ENCODE measurements at places on chromosomes 2 and 18.

- no peak for DNase-seq
Observed at GRCh38 chr2:122101319-122101718, 345.9 kb downstream of the TSN start.

DNA sequence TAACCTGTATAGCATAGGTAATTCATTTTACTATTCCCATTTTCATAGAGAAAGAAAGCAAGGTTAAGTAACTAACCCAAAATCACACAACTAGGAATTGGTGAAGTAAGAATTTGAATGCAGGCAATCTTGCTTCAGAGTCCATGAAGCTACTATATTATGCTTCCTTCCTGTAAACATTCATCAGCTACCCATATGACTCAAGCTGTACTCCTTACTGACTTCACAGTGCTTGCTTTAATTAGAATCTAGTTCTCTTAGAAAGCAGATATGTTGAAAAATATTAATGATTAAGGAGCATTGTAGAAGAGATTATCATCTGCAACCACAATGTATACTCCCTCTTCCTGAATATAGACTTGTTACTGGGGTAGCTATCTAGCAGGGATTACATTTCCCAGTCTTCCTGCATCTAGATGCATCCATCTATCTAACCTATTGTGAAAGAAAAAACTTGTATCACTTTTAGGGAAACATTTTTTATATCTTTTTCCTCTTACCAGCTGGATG, 961.6 kb upstream of the CHAC2 start:
- no peak for DNase-seq

GRCh38 chr2:223467196-223467595, 135.0 kb downstream of the SCG2 start:
- no peak for DNase-seq

- DNase-seq, result no peak
Observed at GRCh38 chr2:28447943-28448792, 47.7 kb upstream of the PLB1 start.

DNA sequence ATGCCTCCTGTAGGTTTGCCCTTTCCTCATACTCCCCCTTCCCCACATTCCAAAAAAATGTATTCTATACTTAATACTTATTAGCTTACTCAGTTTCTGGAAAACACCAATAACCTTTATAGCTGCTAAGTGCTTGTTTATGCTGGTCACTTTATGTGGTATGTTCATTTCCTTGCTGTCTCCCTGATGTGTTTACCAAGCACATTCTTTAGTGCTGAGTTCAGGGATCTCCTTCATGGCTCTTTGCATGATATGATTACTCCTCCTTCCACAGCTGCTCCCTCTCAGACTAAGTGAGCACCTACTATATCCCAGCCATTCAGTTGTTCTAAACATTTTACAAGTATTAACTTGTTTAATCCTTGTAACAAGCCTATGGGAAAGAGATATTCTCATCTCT, 698.3 kb upstream of the FANCL start:
- DNase-seq, result no peak

DNA sequence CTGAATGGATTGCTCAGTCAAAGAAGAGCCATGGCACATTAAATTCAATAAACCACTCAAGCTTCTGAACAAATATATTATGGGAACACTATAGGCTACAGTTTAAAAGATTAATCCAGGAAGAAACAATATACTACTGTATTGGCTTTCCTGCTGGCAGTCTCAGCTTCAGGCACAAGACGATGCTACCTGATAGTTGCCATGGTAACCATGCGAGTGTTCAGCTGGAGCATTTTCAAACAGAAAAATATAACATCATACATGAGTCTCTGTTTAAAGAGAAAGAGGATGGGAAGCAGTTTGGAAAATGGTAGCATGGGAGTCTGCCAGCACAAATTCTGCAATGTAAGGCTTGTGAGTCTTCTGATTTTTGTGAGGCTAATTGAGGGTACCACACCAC, 65.9 kb upstream of the CPO start:
- DNase-seq, result no peak

DNA sequence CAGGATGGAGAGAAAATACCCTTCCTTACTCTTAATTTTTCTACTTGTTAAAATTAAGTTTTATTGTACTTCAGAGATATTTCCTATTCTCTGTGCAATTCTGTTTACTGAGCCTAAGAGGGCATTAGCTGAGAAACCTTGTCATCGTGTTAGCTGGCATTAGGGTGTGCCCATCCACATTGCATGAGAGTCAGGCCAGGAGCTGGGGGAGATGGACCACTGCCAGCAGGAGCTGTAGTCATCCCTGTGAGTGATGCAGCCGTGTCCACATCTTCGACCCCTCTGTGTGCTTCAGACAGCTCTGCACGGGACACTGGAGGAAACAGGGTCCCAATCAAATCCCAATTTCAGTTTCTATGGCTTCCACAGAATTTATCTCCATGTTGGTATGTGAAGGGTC, 34.2 kb downstream of the ABCA12 start:
- no peak for DNase-seq

- DNase-seq, result peak; percentile 15
Observed at GRCh38 chr18:79877163-79878091, 74.0 kb downstream of the SLC66A2 start.
